ENCODE measurements at places on chromosomes 12 and 14.

GRCh38 chr12:90548595-90548994 lies 406.4 kb downstream of the CCER1 start:
- no peak for DNase-seq

- no peak for DNase-seq
These were observed 1915.0 kb upstream of the FLRT2 start for GRCh38 chr14:83614956-83615355.

- no peak for DNase-seq
These were observed 36.3 kb upstream of the OAS1 start for GRCh38 chr12:112870267-112870980.

DNA sequence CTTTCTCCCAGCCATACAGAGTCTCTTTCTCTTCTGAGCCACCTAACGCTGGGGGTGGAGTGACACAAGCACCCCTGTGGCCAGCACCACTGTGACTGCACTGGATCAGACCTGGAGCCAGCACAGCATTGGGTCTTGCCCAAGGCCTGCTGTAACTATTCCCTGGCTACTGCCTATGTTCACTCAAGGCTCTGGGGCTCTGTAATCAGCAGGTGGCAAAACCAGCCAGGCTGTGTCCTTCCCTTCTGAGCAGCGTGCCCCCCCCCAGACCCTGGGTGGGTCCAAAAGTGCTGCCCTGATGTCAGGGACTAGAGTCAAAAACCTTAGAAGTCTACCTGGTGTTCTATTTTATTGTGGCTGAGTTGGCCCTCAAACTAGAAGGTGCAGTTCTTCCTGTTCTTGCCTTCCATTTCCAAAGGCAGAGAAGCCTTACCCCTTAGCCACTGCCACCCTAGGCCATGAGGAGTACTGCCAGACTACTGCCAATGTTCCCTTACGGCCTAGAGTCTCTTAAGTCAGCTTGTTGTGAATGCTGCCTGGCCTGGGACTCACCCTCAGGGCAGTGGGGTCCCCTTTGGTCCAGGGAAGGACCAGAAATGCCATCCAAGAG lies 49.9 kb downstream of the PELI2 start:
- no peak for DNase-seq

DNA sequence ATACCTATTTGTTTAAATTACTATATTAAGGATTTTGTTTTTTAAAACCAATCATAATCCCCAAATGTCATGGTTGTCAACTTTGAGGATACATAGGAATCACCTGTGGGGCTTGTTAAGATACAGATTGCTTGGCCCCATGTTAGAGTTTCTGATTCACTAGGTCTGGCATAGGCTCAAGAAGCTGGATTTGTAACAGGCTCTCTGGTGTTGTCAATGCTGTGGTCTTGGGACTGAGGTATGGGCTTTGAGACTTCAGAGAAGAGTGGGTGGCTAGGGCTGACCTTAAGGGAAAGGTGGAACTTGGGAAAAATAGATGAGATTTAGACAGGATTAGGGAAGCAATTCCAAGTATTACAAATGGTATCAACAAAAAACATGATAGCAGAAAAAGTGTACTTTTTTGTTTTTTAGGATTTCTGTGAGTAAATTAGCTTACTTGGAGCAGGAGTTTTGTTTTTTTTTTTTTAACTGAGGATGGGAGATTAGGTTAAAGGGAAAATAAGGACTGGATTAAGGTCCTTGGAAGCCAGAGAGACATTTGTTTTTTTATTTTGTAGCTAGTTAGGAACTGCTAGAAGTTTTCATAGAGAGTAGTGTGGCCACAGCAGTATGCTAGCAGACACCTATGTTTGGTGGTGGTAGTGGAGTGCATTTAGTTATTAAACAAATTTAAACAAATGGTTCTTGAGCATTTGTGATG lies 88.6 kb downstream of the RAD51B start:
- DNase-seq, result no peak

DNA sequence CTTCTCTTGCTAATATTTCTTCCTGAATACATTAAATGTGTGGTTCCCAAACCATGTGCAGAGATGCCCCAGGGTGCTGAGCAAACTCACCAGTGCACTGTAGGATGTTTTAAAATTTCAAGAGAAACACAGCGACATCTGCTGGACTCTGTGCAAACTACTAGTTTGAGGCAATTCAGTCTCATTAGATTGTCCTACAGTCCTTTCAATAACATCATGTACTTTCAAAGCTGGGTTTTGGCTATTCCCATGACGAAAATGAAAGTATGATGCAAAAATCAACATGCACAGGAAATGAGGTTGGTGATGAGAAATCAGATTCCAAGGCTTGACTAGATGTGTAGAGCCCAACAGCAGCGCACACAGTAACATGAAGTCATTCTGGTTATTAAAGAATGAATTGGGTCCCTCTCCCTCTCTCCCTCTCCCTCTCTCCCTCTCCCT lies 66.3 kb downstream of the CLIP1 start:
- peak; percentile 28 for DNase-seq

All from immature natural killer cell (primary cell).